ENCODE measurements at places on chromosomes 2 and 18.

DNA sequence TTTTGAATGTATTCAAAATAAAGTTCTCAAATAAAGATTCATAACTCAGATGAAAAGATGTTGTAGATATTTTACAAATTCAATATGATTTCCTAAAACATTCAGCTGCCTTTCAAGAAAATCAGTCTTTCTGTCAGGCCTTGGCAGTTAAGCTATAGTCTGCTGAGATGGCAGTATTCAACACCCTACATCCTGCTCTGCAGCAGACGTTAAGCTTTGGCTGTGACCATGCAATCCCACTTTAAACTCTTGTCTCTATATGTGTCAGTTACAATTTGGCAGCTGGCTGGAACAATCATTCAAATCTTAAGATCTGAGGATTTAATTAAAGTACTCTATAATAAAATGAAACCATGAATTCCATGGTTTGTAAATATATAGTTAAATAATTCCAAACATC, 567.3 kb upstream of the ZNF804A start:
- DNase-seq: no peak

- DNase-seq: peak; percentile 89
These were observed 141.7 kb downstream of the OTX1 start for GRCh38 chr2:63192169-63192888.

DNA sequence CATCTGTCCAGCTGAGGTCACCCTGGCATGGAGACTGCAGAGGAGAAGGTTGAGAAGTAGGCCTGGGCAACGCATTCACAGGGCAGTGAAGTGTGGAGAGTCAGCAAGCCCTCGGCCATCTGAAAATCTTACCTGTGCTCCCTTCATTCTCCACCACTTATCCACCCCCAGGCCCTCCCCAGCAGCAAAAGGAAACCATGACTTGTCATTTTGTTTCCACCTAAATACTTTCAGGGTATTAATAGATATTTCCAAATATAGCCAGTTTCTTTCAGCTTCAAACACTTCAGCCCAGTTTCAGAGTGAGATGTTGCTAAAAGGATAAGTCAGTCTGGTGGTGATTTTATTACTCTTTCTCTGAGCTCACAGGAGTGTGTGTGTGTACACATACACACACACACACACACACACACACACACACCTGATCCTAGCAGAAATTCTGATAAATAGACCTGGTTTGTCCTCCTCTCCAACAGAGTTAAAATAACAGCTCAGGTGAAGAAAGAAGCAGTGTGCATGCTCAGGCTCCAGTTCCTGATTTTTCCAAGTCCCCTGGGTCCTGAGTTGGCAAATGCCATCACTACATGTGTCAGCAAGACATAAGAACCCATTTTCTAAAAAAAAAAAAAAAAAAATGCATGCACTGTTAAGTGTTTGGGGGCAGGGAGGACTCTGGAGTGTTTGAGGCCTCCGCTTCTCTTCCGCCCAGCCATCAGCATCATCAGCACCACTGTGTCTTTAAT, 82.8 kb downstream of the LOXHD1 start:
- DNase-seq: no peak

DNA sequence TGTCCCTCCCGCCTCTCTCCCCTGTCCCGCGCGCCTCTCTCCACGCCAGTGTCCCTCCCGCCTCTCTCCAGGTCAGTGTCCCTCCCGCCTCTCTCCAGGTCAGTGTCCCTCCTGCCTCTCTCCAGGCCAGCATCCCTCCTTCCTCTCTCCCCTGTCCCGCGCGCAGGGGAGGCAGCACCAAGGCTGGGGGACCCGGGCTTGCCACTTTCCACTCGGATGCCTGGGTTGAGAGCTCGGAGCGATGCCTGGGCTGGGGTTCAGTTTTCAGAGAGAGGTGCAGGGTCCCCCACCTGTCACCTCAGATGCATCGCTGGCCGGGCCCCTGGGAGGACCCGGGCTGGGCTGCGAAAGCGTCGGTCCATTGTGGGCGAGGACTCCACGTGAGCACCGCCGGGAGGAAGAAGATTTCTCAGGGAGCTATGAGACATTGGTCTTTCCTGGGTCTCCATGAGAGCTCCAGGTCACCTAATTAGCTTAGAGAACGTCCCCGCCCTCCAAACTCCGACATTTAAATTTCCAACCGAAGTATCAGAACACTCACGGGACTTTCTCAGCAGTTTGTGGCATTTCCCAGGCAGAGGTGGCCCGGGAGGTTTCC, 2.1 kb downstream of the FBLN7 start:
- DNase-seq: no peak

DNA sequence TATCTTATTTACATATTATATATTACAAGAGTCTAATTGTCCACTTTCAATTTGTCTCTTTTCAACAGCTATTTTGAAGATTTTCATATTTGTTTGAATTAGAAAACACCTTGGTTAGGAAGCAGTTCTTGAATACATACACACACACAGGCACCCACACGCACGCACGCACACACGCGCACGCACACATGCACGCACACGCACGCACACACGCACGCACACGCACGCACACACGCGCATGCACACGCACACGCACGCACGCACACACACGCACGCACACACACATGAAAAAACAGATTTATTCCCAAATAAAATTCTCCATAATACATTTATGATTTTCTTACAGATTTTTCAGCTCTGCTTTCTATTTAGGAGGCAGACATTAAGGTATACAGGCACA, 220.7 kb downstream of the NYAP2 start:
- DNase-seq: no peak

DNA sequence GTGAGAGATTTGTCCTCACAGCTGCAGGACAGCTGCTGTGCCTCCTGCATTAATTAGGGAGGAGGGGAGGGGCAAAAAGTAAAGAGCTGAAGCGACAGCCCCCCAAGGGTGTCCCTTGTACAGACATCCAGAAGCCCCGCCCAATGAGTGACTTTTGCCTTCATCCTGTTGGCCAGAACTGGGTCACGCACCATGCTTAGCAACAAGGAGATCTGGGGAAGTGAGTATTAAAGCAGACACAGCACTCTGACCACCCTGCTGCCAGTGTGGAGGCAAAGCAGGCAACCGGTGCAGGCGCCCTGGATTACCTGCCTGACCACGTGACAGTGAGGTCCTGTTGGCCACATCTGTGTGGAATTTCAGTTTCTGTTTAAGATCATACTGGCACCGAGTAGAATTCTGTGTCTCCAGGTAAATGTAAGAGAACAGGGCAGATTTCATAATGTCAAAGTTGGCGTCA, 21.5 kb upstream of the BIN1 start:
- DNase-seq: no peak

DNA sequence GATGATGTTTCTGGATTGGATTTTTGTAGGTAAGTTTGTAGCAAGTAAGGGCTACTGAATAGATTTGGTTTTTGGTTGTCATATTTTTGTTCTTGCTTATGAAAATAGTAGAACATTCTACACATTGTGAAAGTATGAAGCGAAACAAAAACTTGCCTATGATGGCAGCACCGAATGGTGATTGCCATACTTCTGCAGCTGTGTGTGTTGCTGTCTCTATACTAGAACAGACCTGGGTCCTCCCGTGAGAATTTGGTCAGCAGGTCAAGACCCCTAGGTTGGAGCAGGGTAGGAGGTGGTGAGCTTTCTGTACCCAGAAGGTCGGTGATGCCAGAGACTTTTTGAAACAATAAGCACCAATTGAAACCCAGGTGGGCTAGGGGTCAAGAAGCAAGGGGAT, 322.6 kb downstream of the PRKCE start:
- no peak for DNase-seq

- DNase-seq: no peak
These were observed 19.4 kb upstream of the PRLH start for GRCh38 chr2:237546876-237547395.

GRCh38 chr2:226839951-226840350, 4.1 kb downstream of the RHBDD1 start:
- peak; percentile 37 for DNase-seq

DNA sequence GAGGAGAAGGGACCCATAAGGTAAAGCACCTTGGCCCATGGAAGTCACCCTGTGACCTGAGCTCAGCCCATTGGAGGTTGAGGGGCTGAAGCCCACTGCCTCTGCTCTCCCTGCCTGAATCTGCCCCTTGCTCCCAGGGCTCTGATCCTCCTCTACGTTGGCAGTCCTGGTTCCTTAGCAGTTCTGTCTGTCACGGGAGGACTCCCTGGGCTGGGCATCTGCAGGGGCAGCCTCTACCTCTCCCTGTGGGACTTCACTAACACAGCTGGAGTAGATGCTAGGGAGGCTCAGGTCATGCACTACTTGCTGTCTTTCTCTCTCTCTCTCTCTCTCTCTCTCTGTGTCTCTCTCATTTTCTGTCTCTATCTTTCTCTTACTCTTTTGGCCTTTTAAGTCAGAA, 8.7 kb downstream of the GYPC start:
- no peak for DNase-seq

- DNase-seq: peak; percentile 19
These were observed 22.7 kb upstream of the PKDCC start for GRCh38 chr2:42025151-42025582.
